Stimulated activated memory B cell treated with anti-CD40 and anti-IgM and Interleukin-4, amounts not matched to agents 10 μg/mL and 1 μg/mL and 100 μg/mL, for 72 hours (primary cell): ENCODE measurements at places on chromosomes 16 and 17.

DNA sequence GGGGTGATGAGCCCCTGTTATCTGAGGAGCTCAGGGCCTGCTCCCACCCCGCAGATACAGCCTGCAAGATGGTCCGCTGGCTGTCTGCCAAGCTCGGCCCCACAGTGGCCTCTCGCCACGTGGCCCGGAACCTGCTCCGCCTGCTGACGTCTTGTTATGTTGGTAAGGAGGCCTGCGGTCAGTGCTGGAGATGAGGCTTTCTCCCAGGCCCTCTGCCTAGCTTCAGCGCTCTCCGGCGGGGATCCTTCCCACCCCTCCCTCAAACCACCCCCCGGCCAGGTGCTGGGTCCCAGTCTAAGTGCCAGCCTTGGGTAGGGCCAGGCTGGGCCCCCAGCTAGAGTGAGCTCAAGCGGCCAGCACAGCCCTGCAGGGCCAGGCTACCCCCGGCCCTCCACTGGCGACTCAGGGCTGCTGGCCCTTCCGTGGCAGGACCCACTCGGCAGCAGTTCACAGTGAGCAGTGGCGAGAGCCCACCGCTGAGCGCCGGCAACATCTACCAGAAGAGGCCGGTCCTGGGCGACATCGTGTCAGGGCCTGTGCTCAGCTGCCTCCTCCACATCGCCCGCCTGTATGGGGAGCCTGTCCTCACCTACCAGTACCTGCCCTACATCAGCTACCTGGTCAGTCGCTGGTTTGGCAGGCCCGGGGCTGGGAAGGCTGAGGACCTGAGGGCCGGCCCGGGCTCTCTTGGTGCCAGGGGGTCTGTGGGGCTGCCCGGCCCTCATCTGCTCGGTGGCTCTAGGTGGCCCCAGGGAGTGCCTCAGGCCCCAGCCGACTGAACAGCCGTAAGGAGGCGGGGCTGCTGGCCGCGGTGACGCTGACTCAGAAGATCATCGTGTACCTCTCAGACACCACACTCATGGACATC, 6.1 kb downstream of the WDR81 start:
- ATAC-seq = no peak

- no peak for ATAC-seq
These were observed 109.7 kb upstream of the NUDT7 start for GRCh38 chr16:77612596-77612995.

DNA sequence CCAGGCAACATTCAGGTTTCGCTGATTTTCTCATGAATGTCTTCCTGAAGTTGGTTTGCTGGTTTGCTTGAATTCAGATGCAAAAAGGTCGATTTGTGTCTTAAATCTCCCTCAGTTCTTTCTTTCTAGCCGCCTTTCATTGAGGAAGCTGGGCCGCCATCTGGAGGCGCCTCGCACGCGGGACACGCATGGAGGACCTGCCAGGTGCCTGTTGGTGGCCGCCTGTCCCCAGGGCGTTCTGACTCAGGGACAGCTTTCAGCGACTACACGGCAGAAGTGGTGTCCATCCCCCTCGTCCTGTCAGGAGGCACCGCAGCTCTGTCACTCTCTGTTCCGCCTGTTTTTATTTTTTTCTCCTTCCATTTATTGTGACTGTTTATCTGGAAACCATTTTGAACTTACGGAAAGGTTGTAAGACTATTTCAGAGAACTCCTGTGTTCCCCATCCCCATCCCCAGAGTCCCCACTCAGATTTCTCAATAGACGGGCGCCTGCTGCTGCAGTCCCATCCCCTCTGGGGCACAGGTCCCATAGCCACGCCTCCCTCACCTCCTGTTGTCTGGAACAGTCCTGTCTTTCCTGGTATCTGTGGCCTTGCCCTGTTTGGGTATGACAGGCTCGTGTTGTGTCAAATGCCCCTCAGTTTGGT, 33.2 kb downstream of the COX4I1 start:
- peak; percentile 96 for ATAC-seq

DNA sequence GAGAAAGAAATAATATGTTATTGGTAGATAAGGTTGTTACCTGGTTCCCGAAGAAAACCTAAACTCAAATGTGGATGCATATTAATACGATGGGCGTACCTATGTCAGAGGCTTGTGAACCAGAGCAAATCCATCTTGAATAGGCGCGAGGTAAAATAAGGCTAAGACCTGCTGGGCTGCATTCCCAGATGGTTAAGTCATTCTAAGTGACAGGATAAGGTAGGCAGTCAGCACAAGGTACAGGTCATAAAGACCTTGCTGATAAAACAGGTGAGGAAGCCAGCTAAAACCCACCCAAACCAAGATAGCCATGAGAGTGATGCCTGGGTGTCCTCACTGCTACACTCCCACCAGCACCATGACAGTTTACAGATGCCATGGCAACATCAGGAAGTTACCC, 1400.1 kb downstream of the CDH8 start:
- no peak for ATAC-seq

DNA sequence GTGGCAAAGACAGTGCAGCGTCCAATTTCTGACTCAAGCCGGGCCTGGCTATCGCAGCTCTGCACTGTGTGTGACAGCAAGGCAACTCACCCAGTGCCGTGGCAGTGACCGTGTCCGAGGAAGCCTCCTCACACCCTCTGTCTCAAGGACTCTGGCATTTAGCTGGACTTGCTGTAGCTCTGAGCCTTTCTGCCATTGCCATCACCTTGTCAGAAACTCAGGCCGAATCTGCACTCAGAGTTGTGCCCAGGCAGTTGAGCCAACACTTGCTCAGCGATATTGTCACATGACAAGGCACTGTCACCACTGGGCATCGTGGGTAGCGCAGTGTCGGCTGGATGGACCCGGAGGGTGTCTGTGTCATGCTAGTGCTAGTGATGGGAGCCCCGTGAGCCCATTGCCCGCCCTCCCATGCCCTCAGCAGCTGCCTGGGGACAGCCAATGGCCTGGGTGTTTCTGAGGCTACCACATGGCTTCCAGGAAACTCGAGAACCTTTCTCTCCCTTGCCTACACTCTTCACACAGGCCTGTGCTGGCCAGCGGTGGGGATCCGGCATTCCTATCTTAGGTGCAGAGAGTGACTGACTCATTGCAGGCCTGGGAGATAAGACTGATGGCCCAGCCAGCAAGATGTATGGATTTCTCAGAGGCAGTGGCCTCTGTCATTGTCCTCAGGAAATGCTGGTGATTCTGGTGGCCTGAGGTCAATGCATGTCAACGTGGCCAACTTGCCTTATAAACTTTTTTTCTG, 22.1 kb upstream of the STH start:
- no peak for ATAC-seq

DNA sequence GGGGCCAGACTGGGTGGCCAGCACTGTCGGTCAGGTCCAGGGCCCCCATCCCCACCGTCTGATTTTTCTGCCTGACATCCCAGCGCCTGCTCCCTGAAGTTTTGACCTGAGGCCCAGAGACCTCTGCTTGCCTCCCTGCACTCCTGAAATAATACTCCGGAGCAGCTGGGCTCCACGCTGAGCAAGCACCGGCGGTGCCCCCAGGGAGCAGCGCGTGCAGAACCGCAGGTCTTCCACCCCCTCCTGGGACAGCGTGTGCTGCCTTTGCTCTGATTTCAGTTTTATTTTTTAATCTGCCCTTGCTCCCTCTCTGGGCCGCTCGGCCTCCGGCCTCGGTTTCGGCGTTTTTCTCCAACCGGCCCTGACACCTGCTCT, 132.4 kb upstream of the GSE1 start:
- peak; percentile 40 for ATAC-seq

- ATAC-seq = no peak
These were observed 218.7 kb downstream of the MRTFB start for GRCh38 chr16:14289692-14290340.

DNA sequence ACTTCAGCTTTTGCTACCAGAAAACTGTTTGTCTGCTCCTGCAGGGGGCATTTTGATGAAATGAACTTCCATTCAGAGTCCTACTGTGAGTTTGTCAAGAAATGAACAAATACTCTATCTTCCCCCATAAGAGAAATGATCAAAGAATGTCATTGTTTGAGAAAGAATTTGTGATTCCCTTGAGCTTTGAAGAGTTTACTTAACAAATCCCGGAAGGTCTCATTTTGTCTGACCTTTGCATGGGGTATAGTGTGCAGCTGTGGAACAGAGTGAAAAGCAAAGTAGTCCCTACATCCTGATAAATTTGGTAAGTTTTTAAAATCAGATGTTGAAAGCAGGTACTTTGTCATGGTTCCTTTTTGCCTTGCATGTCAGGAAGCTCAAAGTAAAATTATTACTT, 178.0 kb downstream of the ABCC12 start:
- ATAC-seq = no peak

DNA sequence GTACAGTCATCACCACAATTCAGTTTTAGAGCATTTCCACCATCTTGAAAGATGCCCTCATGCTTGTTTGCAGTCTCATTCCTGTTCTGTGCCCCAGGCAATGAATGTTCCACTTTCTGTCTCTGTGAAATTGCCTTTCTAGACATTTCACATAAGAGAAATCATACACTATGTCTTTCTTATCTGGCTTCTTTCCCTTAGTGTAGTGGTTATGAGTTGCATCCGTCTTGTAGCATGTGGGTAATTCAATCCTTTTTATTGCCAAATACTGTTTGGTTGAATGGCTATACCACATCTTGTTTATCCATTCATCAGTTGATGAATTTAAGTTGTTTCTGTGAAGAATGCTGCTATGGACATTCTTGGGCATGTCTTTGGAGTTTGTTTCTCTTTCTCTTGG, 132.5 kb upstream of the PLCG2 start:
- ATAC-seq = no peak

- ATAC-seq = no peak
These were observed 65.8 kb upstream of the ENDOV start for GRCh38 chr17:80349151-80349651.

- no peak for ATAC-seq
These were observed 30.5 kb upstream of the GNG13 start for GRCh38 chr16:830871-831570.

- no peak for ATAC-seq
These were observed 4.8 kb downstream of the MSI2 start for GRCh38 chr17:57261084-57261461.

DNA sequence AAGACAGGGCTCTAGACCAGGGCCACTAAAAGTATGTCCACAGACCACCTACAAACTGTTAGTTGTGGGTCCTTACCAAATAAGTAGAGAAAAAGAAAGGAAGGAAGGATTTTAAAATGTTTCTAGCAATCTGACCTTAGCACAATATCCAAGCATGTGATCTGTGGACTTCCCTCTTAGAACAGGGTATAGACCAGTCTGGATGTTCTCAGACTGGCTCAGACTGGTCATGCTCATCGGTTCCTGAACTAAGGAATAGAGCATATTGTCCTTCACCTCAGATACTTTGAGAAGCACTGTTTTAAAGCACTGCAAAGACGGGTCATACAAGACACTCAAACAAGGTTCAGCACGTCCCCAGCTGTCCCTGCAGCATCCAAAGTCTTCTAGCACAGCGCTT, 25.8 kb downstream of the CUEDC1 start:
- ATAC-seq = no peak

GRCh38 chr16:86050111-86050510, 151.1 kb downstream of the IRF8 start:
- no peak for ATAC-seq

DNA sequence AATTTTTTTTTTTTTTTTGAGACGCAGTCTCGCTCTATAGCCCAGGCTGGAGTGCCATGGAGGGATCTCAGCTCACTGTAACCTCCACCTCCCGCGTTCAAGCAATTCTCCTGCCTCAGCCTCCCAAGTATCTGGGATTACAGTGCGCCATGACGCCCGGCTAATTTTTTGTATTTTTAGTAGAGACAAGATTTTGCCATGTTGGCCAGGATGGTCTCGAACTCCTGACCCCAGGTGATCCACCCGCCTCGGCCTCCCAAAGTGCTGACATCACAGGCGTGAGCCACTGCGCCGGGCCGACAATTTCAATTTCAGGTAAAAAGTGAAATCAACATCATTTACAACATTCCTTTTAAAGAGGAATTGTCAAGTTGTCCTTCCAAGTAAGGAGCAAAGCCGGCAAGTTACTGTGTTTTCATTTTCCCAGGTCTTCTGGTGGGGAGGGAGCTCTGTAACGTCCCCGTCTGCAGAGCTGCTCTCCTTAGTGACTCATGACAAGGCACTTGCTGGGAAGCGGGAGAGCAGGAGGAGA, 873 bp downstream of the NPLOC4 start:
- peak; percentile 3 for ATAC-seq

DNA sequence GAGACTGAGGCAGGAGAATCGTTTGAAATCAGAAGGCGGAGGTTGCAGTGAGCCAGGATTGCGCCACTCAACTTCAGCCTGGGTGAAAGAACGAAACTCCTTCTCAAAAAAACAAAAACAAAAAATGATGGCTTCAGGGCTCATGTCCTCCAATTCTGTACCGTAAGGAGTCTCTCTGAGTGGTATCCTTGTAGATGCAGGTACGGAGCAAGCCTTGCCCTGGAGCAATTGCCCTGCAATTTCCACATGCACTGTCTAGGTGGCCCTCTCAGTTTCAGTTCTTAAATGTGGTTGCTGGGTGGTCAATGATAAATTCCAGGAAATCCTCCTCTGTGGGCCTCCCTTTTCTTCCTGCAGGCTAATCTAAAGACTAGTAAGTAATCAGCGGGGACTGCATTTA, 10.6 kb downstream of the TMEM238L start:
- no peak for ATAC-seq

DNA sequence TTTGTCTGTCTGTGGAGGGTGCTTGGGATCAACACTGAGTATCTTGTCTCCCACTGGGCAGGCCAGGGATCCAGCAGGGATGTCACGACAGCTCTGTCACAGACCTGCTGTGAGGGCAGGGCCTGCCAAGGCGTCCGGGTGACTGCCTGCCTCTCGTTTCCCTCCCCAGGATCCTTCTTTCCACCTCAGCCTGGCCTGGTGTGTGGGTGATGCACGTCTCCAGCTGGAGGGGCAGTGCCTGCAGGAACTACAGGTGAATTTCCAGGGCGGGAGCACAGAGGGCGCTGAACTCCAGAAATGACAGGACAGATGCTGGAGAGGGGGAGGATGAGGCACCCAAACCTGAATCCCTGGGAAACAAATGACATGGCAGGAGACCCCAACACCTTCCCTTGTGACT, 6.8 kb upstream of the MMP15 start:
- ATAC-seq = no peak

- no peak for ATAC-seq
These were observed 127.5 kb downstream of the MRTFB start for GRCh38 chr16:14198572-14198971.

DNA sequence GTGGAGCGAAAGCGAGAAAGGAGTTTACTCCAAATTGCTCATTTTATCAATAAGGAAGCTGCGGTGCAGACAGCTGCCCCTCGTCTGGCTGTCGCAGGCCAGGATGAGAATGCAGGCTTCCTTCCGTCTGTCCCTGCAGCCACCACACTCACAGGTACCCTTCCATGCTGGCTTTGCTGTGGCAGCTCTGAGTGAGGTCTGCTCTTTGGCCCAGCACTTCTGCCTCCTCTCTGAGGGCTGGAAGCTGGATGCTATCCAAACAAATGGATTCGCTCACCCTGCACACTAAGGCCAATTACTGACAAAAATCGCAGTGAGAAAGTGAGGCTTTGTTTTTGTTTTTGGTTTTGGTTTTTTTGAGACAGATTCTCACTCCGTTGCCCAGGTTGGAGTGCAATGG, 7.0 kb downstream of the ARMC7 start:
- ATAC-seq = no peak

DNA sequence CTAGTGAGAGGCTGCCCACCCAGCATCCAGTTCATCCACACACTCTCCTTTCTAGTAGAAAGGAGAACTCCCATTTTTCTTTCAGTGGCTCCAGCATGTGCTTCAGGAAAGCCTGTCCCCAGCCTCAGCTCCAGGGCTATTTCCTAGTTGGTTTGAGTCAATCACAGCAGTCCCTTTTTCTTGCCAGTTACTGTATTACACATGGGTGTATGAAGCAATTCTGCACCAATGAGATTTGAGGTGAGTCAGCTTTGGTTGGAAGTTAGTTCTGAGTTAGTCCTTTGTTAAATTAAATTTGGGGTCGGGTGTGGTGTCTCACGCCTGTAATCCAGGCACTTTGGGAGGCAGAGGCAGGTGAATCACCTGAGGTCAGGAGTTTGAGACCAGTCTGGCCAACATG, 24.8 kb downstream of the RAD51D start:
- no peak for ATAC-seq
